ENCODE measurements at places on chromosomes 4 and X.

DNA sequence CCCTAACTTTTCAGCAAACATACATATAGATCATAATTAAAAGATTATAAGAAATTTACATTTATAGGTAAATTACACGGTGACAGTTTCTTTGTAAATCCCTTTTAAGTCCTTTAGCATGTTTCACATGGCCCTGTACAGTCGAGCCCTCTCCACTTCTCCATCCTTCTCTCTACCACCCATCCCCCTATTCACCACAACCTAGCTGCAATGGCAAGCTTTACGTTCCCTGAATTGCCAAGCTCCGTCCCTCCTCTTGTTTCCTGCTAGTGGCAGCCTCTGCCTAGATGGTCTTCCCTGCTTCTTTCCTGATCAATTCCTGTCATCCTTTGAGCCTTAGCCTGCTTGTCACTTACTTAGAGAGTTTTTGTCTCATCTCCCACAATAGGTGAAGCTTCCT, 116.2 kb downstream of the TMA16 start:
- no peak for DNase-seq

DNA sequence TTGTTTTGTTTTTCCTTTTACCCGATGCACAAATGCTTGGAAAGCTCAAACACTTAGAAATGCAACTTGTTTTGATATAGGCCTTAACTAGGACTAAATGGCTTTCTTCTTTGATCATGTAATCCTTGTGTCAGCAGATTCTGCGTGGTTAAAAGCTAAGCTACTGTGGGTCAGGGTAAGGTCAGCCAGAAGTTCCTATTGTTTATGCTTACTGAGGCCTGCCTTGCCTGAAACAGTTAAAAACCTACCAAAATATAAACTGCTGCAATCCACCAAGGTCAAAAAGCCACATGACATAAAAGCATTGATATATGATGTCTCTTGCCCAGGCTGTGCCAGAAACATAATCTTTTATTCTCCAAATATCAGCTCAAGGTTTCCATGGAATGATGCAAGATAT, 223.4 kb downstream of the FAM47B start:
- no peak for DNase-seq

DNA sequence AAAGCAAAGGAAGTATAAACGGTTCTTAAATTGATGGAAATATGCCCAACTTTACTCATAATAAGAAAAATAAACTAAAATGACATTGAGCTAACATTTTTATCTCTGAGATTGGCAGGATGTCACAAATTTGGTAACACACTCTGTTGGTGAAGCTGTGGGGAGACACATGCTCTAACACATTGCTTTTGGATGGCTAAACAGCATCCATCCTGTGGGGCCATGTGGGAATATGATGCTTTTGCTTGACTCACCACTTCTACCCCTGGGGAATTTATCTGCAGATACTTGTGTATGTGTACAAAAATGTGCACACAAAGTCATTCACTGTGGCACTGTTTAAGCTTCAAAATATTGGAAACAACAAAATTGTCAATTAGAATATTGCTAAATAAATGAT, 100.2 kb downstream of the ANAPC4 start:
- no peak for DNase-seq

DNA sequence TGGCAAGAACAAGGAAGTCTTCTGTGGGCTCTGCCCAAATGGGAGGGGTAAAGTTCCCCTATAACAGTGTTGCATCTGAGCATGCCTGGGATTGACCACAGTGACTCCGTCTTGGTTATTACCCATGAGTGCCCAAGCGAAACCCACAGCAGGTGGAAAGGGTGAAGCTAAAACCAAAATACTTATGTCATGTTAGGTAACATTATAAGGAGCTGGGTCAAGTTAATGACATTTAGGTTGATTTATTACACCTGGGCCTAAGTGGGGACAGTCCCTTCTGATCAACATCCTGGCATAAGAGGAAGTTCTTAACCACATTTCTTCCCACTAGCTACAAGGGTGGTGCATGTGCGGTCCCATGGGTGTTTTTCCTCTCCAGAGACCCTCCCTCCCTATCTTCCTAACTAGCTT, 1.3 kb upstream of the ZNF732 start:
- no peak for DNase-seq

DNA sequence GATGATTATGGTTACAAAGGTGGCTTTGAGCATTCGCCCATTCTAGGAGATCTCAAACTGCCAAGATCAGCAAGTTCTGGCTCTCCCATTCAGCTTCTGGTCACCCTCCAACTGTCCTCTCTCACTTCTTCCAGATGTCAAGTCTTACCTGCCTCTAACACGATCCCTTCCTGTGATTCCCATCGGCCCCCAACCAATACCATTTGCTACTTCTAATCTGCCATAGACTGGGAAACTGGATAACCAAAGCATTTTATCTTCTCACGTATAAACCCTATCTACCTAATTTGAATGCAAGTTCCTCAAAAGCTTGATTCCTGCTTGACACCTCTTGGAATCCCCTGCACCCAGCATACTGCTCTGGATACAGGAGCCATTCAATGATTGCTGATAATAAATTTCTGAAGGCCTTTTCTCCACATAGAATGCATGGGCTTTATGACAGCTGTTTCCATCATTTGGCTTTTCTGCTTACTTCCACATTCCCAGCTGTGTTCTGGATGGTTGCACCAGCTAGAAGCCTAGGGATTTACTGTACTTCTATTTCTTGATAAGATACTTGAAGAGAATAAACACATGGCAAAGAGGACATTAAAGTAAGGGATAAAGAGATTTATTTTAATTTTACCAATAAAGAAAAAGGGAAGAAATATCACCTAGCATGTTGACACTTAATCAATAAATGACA, 9.6 kb downstream of the GPC4 start:
- no peak for DNase-seq

DNA sequence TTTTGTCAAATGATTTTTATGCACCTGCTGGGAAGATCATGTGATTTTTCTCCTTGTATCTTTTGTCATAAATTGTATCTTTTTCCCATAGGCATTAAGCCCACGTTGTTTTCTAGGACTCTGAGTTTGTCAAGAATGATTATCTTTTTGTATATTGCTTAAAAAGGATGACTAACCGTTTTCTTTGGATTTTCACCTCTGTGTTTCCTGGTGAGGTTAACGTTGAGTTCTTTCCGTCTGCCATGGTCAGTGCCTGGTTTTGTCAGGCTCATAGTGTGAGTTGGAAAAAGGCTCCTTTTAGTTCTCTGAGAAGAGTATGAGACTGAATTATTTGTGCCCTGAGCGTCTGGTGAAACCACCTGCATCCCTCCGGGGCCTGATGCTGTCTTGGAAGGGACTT, 21.9 kb downstream of the PCGF3 start:
- DNase-seq, result no peak

DNA sequence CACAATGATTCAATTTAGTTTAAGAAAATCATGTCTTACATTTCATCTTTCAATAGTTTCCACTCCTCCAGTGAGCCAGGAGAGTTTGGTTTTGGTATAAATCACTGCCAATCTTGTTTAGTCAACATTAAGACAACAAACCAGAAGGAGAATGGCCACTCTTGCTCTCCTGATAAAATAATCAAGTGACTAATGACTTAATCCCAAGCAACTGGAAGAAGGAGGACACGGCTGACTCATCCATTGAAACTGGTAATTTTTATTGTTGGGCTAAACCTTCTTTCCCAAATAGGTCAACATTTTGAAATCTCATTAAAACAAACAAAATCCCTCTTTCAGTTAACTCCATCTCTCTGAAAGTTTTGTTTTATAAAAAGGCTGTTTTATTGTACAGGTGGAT, 230.2 kb downstream of the CLCN4 start:
- no peak for DNase-seq

Data from CD4-positive, alpha-beta T cell treated with Interleukin-6 for 4 hours (primary cell).